ENCODE measurements at places on chromosomes 1 and 21. TPM values are rescaled to one million over a fixed set of nuclear protein-coding genes. Genes with fewer than 3 reads are reported as not detected.
A peak's percentile ranks its signal among the peaks of the same experiment; 100 is the strongest.

GRCh38 chr1:30047576-30047975 lies 675.8 kb downstream of the MATN1 start:
- peak; percentile 3 for DNase-seq

DNA sequence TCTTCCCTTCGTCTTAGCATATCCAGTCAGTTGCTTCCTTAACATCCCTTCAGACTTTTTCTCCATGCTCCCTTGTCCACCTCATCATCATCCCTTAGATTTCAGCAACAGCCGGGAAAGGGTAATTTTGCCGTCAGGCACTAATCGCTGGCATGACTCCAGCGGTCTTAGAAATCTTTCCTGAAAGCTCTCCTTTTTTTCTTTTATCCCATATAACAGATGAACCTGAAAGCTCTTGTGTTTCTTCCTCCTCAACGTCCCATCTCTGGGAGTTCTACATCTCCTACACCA lies 10.4 kb upstream of the BOLA1 start:
- DNase-seq, result peak; percentile 76

GRCh38 chr1:63624911-63625310 lies 31.7 kb downstream of the PGM1 start:
- no peak for DNase-seq

Gene UMODL1
- not detected for total RNA-seq

GRCh38 chr1:89762779-89763648 lies 57.8 kb upstream of the LRRC8D start:
- DNase-seq, result peak; percentile 84

DNA sequence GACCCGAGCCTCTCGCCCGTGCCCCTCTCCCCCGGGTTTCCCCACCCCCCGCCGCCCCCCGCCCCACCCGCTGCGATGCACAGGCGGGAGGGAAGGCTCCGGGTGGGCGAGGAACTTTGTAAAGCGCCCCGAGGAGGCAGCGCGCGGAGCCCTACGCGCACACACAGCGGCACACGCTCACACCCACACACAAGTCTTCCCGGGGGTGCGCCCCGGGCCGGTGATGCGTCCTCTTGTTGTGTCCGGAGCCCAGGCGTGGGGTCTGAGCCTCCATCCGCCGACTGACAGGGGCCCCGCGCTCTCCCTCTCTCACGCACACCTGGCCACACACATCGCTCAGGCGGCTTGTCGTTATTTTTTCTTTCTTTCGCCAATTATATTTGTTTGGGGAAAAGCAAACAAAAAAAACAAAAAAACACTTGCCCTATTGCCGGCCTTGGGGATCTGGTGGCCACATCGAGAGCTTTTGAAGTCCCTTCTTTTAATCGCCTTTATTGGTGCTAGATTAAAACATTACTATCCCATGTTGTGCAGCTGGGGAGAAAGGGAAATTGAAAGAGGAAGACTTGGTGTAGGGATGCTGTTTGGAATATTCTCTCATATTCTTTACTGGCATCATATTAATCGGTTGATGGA lies 770 bp downstream of the NTNG1 start:
- DNase-seq, result peak; percentile 52

GRCh38 chr1:231460614-231461013 lies 38.5 kb upstream of the EGLN1 start:
- peak; percentile 28 for DNase-seq

DNA sequence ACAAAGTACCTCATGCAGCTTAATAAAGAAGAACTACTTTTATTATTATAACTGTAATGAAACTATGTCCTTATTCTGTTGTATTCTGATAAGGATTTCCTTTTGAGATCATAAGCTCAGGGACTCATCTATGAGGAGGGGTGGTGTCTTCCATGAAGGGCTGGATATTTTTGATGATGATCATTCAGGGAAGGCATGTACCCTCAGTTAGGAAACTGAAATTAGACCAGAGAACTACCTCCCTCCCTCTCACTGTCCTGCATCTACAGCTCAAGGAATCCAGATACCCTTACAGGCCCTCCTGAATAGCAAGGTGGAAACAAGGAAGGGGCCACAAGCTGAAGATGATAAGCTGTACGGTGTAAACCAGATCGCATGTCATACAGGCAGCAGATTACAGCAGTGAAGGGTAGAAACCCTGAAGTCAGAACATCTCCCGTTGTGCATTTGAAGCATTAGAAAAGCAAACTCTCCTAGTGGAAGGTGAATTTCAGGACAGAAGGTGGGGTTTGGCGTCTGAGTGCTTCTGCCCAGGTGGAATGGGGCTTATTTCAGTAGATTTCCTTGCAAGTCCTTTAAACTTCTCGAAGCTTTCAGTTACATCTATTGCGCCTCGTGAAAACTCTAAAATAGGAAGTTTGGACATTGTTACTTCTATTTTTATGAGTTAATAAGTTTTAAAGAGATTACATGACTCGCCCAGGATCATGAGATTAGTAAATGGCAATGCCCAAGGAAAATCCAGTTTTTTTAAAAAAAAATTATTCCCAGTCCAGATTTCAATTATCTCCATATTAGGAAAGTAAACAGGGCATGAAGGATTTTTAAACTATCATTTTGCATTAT lies 101.1 kb upstream of the HNRNPU start:
- DNase-seq, result no peak

GRCh38 chr1:153648000-153648643 lies 10.4 kb upstream of the SNAPIN start:
- DNase-seq, result no peak

Data from stomach (tissue), 19 donors.